Activated effector memory CD4-positive, alpha-beta T cell treated with Interleukin-2 at 50 U/mL for 16 hours (primary cell): ENCODE measurements at places on chromosomes 12 and 14.

DNA sequence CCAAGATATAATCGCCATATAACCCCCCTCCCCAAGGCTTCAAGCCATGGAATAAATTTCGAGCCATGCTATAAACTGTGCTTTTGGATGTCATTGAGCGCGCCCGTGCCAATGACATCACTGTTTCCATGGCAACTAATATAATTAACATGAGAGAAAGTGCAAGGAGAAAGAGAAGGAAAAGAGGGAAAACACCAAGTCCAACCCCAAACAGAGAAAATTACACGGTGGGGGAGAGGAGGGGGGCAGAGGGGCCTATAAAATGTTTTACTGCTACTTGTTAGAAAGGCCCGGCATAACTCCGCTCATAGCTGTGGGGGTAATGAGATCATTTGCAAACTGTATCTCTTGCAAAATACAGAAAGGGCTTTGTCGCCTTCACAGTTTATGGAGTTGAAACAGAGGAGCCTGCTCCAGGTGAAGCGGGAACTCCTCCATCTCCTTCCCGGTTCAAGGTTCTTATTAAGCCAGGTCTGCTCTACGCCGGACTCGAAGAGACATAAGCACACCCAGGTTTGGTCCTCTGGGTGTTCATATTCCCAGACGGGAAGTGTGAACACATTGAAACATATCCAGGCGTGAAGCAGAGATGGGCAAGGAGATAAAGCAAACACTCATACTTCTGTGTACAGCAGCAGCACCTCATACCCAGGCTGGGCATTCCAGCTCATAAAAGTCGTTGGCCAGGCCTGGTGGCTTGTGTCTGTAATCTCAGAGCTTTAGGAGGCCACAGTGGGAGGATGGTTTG, 99.1 kb upstream of the MAP1LC3B2 start:
- no peak for DNase-seq

- no peak for DNase-seq
These were observed 15.6 kb downstream of the AGAP2 start for GRCh38 chr12:57722716-57723629.

- no peak for DNase-seq
These were observed 6.7 kb downstream of the DDX47 start for GRCh38 chr12:12819752-12820311.

- DNase-seq = no peak
These were observed 16.6 kb upstream of the TCP11L2 start for GRCh38 chr12:106285982-106286381.

DNA sequence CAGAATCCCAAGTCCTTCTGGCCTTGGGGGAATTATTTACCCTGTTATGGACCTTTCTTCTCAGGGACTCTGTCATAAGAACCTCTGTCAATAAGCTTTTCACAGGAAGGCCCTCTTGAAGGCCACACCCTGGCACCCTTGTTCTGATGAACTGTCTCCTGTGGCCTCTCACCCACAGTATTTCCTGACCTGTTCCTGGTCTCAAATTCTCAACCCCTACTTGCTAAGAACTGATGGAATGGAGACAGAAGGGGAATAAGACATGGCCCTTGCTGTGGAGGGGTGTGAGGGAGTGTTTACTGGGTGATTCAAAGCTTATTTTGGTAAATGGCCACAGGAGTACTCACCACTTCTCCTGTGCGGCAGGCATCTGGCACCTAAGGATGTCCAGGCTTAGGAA, 1082.9 kb downstream of the BCL11B start:
- DNase-seq = peak; percentile 42

- no peak for DNase-seq
These were observed 8.5 kb downstream of the BORCS5 start for GRCh38 chr12:12365446-12365802.

DNA sequence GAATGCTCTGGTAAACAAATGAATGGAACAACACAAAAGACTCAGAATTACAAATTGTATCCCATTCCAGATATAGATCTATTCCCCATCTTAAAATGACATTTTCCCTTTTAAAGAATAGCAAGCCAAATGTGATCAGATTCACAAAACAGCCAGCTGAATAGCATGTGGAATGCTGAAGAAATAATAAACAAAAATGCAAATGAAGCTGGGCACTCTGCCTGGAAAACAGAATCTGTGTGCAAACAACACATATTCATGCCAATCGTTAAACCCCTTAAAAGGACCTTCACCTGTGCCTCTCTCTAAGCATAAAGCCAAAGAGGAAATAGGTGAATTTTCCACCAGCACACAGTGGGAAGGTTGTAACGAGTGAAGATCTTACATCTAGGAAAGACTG, 67.9 kb upstream of the PDZRN4 start:
- no peak for DNase-seq

- DNase-seq = no peak
These were observed 6.0 kb downstream of the EML5 start for GRCh38 chr14:88786715-88787114.

- DNase-seq = no peak
These were observed 44.5 kb downstream of the FOXA1 start for GRCh38 chr14:37550511-37550910.

GRCh38 chr12:46533723-46534122, 161.2 kb upstream of the SLC38A2 start:
- no peak for DNase-seq

DNA sequence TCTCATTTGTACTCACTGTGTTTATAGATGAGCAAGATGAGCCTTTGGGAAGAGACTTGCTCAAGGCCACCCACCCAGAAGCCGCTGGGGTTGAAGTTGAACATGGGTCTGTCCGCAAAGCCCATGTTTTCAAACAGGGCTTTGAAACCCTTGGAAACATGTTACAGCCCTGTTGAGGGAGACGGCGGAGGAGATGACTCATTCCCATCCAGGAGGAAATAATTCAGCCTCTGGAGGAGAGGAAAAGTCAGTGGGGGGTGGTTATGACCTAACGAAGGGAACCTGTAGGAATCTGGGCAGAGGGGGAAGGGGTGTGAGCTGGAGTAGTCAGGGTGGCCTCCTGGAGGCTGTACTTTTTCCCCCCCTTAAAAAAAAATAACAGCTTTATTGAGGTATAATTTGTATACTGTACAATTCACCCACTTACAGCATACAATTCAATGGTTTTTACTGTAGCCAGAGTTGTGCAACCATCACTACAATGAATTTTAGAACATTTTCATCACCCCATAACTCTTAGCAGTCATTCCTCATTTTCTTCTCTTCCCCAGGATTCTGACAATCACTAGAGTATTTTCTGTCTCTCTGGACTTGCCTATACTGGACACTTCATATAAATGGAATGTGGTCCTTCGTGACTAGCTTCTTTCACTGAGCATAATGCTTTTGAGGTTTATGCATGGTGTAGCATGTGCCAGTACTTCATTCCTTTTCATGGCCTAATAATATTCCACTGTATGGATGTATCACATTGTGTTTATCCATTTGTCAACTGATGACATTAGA, 1.9 kb upstream of the RIN3 start:
- no peak for DNase-seq

DNA sequence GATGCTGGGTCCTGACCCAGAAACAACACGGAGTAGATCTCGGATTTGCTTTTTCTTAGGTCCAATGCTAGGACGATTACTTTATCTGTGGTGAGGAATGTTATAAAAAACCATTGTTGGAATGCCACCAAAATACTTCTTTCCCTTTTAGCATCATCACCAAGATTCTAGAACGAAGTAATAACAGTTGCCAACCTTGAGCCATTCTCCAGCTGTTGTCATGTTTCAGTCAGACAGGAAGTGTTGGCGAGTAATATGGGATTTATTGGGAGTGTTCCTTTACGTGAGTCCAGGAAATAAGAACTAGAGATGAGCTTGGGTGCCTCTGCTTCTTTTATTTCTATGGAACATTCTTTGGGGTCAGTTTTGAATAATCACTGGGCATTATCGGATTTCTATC, 892.9 kb downstream of the DIO2 start:
- no peak for DNase-seq

- DNase-seq = no peak
These were observed 13.4 kb downstream of the AKAP5 start for GRCh38 chr14:64478634-64479250.

DNA sequence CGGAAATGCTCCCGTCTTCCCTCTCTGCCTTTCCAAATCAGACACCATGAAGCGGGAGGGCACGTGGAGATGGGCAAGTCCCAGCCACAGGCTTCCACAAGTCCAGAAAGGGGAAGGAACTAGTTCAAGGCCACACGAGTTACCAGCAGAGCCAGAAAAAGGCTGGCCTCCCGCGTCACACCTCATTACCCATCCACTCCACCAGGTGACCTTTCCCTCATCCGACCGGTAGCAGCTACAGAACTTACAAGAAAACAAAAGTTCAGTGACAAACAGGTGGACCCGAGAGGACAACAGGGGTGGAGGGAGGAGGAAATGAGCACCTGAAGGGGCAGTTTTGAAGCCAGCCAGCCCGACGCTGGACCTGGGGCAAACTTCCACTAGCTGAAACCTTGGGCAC, 46.9 kb downstream of the CHGA start:
- DNase-seq = no peak

GRCh38 chr12:121520586-121521086, 60.2 kb downstream of the KDM2B start:
- no peak for DNase-seq

- no peak for DNase-seq
These were observed 18.9 kb downstream of the CNTN1 start for GRCh38 chr12:40711121-40711520.

- DNase-seq = no peak
These were observed 24.9 kb downstream of the SFSWAP start for GRCh38 chr12:131735476-131736445.

DNA sequence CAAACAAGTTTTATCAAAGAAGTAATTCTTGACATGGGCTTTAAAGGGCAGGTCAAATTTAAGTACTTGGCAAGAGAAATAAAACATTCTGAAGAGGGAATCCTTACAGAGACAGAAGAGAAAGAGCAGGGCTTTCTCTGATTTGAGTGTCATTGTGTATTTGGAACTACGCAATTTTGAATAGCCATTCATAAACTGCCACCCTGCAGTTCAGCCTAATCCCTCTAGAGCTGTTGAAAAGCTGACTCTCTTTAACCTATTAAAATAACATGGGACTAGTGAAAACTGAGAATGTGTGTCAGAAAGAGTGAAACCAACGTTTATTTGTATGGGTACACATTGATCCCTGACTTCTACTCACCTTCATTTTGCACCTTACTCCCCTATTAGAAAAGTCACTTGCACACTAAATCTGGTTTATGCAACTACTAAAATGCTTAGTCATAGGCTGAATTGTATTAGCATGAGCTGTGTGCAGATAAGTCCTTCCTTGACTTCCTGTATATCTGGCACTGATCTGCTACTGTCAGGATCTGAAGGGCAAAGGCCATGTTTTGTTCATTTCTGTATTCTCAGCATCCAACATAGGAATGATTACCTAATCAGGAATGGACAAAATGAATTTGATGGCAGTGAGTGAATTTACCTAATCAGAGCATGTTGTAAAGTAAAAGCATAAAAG, 458.9 kb downstream of the NOVA1 start:
- DNase-seq = no peak

DNA sequence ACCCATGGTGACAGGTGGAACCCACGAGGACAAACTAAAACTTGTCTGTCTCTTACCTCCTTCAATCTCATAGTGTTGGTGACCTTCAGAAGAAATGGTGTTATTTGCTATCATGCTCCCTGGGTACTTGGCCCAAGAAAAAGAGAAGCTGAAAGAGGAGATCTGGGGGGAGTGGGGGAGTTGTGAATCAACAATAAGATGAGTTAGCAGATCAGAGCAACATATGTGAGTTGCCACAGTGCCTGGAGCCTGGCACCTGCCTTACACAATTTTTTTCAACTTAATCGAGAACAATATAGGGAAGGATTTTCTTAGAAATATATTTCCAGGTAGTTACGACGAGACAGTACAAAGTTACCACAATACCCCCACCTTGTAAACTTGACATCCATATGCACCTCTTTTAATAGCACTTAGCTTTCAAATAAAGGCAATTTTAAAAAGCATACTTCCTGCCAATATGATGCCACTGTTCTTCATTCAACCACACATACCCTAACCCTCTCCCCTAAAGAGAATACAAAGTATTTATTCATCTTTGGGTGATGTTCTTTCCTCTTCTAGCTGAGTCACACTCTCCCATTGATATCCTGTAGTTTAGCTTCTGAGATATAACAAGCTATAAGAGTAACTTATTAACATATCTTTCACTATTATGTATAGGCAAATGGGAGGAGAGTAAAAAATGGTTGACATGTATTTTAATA, 424.1 kb upstream of the OR4E1 start:
- no peak for DNase-seq

- DNase-seq = no peak
These were observed 67.7 kb downstream of the PRKCH start for GRCh38 chr14:61388976-61389576.

DNA sequence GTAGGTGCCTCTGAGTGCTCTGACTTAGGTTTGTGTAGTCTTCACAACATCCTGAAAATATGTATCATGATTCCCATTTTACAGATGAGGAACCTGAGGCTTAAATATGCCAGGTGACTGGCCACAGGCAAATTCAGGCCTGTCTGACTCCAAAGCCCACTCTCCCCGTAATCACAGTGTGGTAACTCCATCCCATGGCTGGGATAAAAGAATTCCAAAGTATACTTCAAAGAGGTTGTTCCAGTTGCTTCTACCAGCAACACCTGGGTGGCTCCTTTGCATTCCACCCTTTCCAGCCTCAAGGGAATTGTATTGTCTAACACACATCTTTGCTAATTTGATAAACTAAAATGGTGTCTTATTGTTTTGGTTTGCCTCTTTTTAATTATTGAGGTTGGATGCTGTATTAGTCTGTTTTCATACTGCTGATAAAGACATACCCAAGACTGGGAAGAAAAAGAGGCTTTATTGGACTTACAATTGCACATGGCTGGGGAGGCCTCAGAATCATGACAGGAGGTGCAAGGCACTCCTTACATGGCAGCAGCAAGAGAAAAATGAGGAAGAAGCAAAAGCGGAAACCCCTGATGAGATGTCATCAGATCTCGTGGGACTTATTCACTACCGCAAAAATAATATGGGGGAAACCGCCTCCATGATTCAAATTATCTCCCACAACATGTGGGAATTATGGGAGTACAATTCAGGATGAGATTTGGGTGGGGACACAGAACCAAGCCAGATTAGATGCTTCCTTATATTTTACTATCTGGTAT, 9.9 kb upstream of the CHST11 start:
- no peak for DNase-seq

- no peak for DNase-seq
These were observed 1496.8 kb upstream of the TMEM132C start for GRCh38 chr12:126770188-126770587.

DNA sequence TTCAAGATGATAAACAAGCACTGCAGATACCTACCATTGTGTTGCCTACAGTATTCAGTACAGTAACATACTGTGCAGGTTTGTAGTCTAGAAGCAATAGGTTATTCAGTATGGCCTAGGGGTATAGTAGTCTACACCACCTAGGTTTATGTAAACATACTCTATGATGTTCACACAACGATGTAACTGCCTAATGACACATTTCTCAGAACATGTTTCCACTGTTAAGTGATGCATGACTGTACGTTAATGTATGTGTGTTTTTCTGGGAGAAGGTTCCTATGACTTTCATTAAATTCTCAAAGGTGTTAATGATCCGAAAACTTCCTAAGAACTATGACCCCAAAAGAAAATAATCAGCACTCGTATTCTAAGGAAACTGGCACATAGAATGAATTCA, 20.9 kb upstream of the CALM1 start:
- no peak for DNase-seq
